NCI-H748 treated with DMSO at 0.1 percent for 48 hours (cell line): ENCODE measurements at places on chromosomes 4 and X.

DNA sequence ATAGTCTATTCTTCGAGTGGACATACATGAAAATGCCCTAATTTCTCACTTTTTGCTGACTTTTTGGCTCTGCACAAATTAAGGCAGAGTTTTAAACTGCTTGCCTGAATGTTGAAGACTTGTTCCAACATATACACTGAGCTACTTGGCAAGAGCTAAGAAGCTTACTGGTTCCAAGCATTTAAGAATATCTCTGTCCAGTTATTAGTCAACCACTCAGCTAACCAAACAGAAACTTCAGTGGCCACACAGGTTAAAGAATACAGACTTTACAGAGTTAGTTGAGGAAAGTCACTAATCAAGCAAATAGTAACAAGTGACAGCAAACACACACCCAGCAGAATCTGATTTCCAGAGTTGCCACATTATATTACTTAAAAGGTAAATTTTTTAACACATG, 35.5 kb downstream of the AMER1 start:
- no peak for DNase-seq

DNA sequence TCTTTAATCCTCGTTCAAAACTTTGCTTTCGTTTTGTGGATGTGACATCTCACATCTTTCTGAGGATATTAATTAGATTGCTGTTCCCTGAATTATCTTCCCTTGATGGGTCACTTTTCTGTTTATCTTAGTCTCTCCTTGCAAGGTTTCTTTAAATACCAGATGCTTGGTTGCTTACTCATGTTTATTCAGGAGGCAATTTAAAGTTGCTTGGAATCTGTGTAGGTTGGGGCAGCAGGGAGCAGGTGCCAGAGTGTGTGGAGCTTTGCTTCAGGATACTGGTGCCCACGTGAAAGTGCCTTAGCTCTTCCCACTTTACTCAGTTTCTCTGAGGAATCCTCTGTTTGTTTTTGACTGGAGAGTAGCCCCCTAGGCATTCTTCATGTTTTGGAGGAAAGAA, 24.0 kb downstream of the ANAPC4 start:
- no peak for DNase-seq

GRCh38 chr4:18689308-18690115, 668.0 kb upstream of the LCORL start:
- DNase-seq: peak; percentile 17

GRCh38 chr4:186685767-186686183, 37.9 kb downstream of the FAT1 start:
- DNase-seq: no peak

DNA sequence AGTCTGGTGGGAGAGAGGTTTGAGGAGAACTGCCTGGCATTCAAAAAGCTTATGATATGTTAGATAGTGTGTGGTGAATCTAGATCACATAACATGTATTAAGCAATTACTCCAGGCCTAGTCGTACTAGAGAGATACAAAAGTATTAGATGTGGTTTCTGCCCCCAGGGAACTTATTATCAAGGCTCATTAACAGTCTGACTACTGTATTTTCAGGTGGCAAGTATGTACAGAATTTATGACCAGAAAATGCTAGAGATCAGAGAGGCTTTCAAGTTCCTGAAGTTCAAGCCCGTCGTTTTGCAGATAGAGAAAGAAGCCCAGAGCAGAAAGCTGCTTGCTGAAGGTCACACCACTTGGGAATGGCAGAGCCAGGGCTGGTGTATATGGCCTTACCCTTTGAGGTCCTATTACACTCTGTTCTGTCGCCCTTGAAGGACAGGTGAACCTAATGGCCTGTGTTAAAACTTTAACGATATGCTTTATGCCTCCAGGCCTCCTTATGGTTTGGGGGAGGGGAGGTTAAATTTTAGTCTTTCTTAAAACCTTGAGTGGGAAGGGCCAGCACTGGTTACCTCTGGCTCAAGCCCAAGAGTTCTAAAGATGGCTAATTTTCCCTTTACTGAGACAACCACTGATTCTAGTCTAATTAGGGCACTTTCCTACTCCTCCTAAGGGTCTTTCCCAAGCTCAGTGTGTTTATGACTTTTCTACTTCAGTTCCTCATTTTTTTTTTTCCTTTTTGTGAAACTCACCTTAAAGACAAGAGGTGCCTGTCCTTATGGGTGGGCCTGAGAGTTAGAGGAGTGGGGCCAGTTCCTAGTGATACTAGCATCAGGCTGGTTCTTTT, 19.9 kb downstream of the TMEM164 start:
- DNase-seq: no peak

DNA sequence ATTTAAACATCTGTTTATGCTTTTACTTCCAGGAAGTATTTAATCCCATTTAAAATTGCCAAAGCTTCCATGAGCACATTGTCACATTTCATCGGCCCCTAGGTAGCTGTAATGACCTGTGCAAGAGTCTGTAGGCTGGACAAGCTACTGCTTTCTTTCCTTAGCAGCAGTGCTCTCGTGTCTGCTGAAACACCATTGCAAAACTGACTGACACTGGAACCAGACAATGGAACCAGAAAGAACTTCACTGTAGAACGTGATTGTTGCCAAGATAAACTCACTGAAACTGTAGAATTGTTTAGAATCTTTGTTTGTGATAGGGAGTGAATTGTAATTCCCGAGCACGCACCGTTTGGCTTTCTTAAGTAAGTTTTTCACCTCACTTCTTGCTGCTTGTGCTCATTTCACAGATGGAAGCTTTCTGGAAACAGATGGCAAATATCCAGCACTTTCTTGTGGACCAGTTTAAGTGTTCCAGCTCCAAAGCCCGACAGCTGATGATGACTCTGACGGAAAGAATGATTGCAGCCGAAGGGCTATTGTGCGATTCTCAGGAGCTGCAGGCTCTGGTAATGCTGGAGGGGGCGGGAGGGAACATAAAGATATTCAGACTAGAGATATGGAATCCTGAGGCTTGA, 36.9 kb downstream of the EVC start:
- no peak for DNase-seq

DNA sequence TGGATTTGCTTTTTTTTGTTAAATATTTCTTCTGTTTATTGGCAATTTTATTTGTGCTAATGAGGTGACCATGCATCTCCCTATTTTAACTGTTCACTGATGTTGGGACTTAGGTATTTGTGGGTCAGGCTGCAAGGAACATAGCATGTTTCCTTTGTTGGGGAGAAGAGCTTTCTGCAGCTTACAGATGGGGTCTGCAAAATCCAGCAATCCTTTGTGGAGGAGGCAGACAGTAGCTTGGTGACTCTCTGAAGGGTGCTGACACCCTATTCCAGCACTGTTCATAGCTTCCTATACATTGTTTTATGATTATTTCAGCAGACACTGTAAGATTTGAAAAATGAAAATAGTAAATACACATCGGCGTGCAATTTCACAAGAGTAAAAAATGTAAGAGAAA, 491.7 kb downstream of the RAPGEF2 start:
- DNase-seq: no peak

DNA sequence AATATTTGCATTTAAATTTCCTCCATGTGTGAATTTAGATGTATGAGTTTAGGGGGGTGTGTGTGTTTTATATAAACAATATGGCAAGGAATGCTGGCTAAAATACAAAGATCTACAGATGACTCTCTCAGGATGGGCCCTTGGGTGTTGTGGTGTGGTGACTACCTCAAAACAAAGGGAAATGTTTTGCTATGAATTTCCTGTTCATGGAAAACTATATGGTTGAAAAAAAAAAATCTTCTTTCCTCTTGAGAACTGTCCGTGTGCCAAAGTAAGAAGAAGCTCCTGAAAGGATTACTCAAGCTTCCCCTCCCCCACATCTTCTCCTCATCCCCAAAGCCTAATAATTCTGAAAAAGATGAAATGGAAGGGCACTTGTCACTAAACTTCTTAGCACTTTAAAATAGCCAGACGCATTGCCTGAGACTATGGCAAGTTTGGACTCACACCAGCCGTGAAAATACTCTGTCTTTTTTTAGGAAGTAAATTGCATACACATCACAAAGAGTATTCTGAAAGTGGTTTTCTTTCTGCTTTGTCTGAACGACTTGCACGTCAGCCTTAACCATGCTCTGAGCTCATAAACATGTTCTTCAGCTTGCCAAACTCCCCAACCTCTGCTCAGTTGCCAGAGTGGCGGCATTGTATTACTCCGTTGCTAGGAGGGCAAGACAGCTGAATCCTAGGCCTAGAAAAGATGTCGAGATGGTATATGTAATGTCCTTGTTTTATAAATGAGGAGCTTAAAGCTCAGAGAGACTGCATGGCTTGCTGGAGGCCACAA, 250.4 kb upstream of the JADE1 start:
- DNase-seq: no peak

DNA sequence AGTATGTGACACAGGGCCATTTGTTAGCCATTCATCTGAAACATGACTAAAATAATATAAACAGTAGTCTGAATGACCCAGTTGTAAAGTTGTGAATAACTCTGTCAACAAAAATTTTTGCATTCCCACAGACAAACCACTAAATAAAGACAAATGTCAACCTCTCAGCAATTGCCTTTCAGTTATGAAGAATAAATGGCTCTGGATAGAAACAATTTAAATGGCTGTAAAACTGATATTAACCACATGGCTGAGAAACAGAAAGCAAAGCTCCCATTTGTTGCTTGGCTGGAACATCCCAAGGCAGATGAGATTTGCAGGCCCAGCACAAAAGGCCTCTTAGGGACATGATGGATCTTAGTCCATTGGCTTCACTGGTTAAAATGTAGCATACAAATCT, 296.3 kb downstream of the GALNTL6 start:
- DNase-seq: no peak

- DNase-seq: no peak
These were observed 9.3 kb downstream of the MXD4 start for GRCh38 chr4:2252530-2253091.

DNA sequence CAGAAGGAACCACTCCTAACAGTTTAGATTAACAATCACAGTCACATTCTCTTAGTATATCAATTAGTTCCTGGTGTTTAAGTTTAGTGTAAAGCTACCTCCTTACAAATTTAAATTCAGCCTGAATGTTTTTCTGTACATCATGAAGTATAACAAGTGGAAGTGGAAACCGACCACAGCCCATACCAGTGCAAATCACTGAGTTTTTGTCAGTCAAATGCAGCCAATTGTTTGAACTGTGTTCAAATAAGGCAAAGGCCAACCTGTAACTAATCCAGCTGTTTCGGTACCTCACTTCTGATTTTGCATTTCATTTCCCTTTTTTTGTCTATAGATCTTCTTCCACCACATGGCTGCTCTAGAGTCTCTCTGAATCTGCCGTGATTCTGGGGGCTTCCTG, 1215.3 kb downstream of the PCDH18 start:
- no peak for DNase-seq

GRCh38 chr4:41256131-41256739, 493 bp upstream of the UCHL1 start:
- DNase-seq: peak; percentile 28

- no peak for DNase-seq
These were observed 1.2 kb upstream of the AMER1 start for GRCh38 chrX:64206556-64207162.

DNA sequence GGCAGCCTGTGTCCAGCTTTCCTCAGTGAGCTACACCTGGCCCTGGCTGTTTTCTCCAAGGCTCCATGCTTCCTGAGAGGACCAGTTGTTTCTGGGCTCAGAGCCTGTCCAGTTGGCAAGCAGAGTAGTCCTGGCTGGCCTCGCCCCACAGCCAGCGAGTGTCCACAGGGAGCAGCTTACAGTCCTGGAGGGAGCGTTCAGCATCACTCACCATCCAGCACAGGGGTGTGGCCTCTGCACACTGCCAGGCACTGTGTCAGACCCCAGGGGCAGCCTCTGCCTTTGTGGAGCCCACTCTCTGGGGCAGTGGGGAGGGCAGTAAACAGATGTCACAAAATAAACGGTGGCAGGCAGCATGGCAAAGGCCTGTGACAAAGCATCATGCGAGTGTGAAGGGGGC, 23.9 kb downstream of the EVC start:
- no peak for DNase-seq

DNA sequence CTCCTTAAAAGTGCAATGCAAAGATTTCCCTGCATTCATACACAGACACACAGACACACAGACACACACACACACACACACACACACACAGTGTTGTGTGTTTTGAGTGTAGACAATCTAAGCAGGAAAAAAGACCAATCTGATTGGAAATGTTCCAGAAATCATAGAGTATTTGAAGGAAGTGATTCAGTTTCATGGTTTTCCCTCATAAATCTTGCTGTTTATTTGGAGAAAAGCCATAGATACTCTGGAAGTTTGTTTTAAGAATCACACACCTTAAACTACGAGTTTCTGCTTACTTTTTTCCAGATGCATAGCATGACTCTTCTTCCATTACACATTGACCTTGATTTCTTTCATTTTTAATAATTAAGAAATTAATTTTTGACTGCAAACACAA, 298.5 kb upstream of the BMP3 start:
- DNase-seq: no peak

DNA sequence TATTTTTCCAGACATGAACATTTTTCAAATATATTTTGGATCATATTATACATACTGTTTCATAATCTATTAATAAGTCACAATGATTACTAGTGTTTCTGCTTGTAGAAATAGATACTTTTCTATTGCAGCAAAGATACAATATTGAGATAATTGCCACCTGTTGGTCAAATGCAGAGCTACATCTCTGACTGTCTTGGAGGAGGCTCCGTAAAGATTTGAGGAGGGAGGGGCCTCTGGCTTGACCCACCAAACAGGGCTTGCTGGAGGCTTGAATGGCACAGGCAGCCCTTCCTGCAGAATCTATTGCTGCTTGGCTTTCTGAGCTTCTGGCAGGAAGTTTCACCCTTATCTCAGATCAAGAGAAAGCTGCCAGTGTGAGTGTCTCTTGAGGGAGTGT, 99.3 kb upstream of the ARMCX2 start:
- DNase-seq: no peak

DNA sequence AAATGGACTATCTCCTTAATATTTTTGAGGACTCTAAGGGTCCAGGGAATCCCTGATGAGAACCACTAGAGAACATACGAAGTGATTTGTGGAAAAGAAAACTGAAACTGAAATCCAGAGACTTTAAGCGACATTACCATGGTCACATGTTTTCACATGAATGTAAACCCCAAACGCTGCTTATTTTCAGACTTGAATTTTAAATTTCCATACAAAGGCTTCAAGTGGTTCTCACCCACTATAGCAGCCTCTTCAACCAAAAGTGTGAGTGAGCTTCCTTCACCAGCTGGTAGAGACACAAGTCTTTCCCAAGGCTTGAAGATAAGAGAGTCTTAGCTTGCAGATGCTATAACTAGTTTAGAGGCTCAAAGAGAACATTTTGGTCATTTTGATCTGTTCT, 232.7 kb downstream of the MGST2 start:
- no peak for DNase-seq

- DNase-seq: no peak
These were observed 33.4 kb downstream of the TBL1X start for GRCh38 chrX:9498236-9498635.

DNA sequence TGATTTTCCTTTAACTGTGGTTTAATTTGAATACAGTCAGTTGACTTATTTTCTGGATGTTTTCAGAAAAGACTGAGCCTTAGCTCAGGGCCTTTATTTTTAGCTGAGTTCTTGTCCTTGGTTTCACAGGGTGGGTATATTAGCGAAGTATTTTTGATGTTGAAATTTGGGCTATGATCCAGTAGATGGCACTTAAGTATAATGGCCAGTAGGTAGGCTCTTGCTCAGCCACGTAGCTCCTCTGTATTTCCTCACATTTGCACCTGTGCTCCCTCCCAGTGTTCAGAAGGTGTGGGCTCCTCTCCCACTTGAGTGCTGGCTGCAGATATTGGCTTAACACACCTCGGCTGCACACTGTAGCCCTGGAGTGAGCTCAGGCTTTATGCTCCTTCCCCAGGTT, 549.9 kb upstream of the AMOT start:
- DNase-seq: no peak
